Renal cortical epithelial cell (primary cell): ENCODE measurements at places on chromosomes 5 and 9.

- no peak for DNase-seq
Measured at GRCh38 chr9:116695438-116695837, 8.3 kb downstream of the TRIM32 start.

DNA sequence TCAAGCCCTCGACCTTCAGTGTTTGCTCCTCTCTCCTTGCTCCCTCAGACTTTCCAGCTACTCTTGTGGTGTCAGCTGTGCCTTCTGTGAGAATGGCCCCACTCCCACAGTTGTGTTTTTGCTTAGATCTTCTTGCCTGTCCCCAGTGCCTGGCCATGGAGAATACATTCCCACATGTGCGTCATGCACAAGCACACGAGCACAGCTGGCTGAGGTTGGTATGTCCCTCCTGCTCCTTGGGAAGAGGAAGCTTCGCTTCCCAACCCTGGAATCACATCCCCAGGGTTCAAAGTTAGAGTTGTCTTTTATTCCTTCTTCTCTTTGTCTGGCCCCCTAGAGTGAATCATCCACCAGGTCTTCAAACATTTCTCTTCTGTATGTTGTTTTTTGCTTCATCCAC lies 518.6 kb downstream of the CCDC171 start:
- DNase-seq: no peak

GRCh38 chr9:36485647-36486328 lies 85.7 kb upstream of the RNF38 start:
- no peak for DNase-seq

DNA sequence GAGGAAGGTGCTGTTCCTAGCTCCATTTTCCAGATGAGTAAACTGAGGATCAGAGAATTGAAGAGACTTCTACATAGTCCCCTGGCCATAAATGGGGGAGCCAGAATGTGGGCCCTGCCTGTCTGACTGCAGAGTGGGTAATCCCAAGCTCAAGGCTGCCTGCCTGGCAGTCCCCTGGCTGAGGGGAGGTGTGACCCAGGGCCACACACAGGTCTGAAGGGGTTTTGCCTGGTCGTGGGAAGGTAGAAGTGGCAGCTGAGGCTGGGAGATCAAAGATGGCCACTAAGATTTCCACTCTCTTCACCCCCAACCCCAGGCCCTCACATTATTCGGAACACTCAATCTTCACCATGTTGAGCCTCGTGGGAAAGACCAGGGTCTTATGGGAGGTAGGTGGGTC lies 176.3 kb downstream of the MACROH2A1 start:
- DNase-seq: no peak

GRCh38 chr5:106417163-106417562 lies 1253.6 kb downstream of the EFNA5 start:
- no peak for DNase-seq

DNA sequence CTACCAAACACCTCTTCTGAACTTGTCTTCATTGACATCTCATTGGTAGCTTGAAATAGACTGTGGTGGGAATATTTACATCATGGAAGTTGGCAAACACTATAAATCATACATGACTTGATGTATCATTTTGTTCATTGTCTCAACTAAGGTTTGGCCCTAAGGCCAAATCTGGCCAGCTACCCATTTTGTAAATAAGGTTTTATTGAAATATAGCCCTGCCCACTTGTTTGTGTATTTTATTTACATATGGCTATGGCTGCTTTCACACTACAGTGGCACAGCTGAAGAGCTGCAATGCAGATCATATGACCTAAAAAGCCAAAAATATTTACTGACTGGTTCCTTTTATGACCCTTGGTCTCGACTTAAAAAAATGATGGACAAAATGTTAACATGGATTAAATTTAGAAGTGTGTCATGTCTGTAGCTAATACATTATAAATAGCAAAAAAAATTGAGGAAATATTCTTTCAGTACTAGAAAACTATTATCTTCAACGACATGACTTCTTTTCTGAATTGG lies 22.1 kb downstream of the FAM240B start:
- no peak for DNase-seq

- no peak for DNase-seq
Measured at GRCh38 chr9:96289392-96289791, 12.6 kb downstream of the HSD17B3 start.

- no peak for DNase-seq
Measured at GRCh38 chr9:69237702-69238295, 63.7 kb downstream of the TJP2 start.

GRCh38 chr9:78791779-78792178 lies 494.9 kb downstream of the PSAT1 start:
- no peak for DNase-seq

- peak; percentile 73 for DNase-seq
Measured at GRCh38 chr9:88523056-88523455, 11.9 kb upstream of the NXNL2 start.

- no peak for DNase-seq
Measured at GRCh38 chr5:30498972-30499371, 694.5 kb upstream of the CDH6 start.

- DNase-seq: no peak
Measured at GRCh38 chr9:127014910-127015540, 100.4 kb downstream of the RALGPS1 start.

- DNase-seq: peak; percentile 69
Measured at GRCh38 chr5:36696059-36696673, 89.8 kb downstream of the SLC1A3 start.

DNA sequence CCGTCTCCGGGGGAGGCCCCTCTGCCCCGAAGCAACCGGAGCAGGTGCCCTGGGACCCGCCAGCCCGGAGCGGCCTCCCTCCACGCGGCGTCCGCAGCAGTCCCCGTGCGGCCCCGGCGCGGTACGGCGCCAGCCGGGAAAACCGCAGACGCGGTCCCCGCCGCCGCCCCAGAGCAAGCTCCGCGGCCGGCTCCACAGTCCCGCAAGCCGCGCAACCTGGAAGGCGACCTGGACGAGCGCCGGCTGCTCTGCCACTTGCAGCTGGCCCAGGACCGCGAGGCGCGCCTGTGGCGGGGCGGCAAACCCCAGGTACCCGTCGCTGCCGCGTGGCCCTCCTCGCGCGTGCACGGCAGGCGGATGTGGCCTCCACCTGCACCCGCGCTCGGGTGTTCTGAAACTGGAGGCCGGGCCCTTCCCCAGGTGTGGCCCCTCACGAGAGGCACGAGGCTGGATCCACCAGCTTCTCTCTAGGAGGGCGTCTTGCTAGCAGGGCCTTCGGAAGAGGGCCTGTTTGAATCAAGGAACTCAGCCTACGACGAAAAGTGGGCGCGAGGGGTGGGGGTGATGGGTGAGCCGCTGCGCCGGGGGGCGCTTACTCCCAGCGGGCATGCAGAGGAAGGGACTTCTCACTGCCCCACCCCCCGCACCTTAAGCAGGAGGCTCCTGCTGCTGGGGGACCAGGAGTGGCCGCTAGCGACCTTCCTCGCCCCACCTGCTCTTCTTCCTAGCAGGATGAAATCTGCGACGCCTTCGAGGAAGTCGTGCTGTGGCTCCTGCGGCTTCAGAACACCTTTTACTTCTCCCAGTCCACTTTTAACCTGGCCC lies 602 bp downstream of the CCNI2 start:
- no peak for DNase-seq

- DNase-seq: no peak
Measured at GRCh38 chr5:144378681-144379080, 208.0 kb downstream of the KCTD16 start.

- peak; percentile 20 for DNase-seq
Measured at GRCh38 chr5:170985486-170985885, 123.7 kb downstream of the RANBP17 start.

GRCh38 chr5:76601470-76601869 lies 21.7 kb downstream of the F2RL2 start:
- DNase-seq: peak; percentile 71

DNA sequence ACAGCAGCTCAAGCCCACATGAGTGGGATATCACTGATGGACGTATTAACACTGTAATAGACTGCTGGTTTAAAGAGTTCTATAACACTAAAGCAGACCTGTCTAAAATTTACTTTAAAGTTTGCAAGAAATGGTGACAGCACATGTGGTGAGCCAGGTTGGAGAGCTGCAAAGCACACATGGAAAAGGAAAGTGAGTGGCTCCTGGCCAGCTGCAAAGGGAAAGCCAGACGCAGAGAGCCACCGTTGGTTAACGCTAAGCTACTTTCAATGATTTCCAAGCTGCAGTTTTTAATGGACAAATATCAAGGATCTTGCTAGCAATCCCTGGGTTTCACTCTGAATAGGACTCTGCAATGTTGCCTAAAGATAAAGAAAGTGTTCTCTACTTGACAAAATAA lies 89.9 kb downstream of the CTNND2 start:
- DNase-seq: no peak

- DNase-seq: peak; percentile 45
Measured at GRCh38 chr5:138177941-138178515, 402 bp downstream of the BRD8 start.

- DNase-seq: no peak
Measured at GRCh38 chr9:134046894-134047681, 20.7 kb downstream of the BRD3 start.

GRCh38 chr9:129712634-129713401 lies 40.0 kb downstream of the PTGES start:
- peak; percentile 49 for DNase-seq

GRCh38 chr9:97703437-97704344 lies 6.6 kb upstream of the XPA start:
- peak; percentile 96 for DNase-seq

DNA sequence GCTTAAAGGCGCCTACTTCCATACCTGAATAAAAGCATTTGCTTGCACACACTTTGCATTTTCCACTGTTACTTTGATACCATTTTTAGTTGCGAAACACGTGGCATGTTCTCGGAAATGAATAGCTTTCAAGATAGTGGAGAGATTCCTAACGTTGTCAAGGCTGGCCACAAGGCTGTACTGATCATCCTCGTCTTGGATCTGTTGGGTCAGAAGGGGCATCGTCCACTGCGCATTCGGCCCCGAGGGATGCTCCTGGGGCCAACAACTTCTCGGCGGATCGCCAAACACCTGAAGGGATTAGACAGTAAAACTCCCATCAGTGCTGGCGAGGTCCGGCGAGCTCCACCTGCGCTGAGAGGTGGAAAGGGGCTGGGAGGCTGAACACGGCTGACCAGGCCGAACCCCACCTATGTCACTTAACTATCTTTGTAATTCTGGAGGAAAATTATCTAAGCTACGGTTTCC lies 599 bp downstream of the RAD1 start:
- DNase-seq: no peak

- peak; percentile 14 for DNase-seq
Measured at GRCh38 chr9:136297016-136297691, 6.7 kb downstream of the CCDC187 start.

GRCh38 chr5:146706321-146706972 lies 172.1 kb downstream of the PPP2R2B start:
- no peak for DNase-seq

DNA sequence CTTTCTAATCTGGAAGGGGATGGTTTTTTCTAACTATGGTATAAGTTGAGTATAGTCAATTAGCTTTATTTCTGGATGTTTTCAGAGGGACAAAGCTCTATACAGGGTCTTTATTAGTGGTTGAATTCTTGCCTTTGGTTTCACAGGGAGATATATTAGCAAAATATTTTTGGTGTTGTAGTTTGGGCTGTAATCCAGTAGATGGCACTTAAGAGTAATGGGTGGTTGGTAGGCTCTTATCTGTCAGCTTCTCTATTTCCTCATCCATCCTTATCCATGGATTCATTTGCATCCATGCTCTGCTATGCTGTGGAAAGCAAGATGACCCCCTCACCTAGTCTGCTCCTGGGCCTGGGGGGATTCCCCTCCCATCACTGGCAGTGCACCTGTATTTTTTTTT lies 363.6 kb upstream of the CYLC2 start:
- DNase-seq: peak; percentile 15

- no peak for DNase-seq
Measured at GRCh38 chr9:85276741-85277140, 465.0 kb downstream of the AGTPBP1 start.

GRCh38 chr5:130992095-130992494 lies 173.0 kb downstream of the HINT1 start:
- DNase-seq: no peak

DNA sequence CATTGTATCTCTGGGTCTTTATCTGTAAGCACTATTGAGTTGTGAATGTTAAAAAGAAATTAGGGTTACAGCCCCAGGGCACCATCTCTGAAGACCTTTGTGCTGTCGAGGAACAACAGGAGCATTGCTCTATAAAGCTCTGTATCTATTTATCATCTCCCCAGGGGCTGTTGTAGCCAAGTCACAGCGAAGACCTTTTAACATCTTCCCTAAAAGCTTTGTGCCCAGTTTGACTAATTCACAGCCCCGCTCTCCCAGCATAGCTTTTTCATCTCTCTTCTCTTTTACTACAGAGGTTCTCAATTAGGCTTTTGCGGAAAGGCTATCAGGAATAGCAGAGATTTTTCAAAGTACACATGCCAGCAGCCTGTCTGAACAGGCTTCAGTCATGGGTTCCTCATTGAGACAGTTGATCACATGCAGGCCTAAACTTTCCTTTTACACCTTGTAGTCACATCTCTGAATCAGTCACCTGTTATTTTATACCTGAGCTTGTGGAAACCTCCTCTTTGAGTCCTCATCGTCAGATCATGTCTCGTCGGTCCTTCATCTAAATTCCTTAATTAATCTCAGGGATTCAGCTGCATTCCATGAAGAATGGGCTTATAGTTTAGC lies 140.5 kb downstream of the NPR3 start:
- no peak for DNase-seq

GRCh38 chr9:97473717-97474116 lies 27.7 kb upstream of the TMOD1 start:
- no peak for DNase-seq

GRCh38 chr5:490116-491106 lies 33.8 kb downstream of the SLC9A3 start:
- DNase-seq: no peak

- DNase-seq: no peak
Measured at GRCh38 chr5:170937072-170937471, 75.3 kb downstream of the RANBP17 start.

DNA sequence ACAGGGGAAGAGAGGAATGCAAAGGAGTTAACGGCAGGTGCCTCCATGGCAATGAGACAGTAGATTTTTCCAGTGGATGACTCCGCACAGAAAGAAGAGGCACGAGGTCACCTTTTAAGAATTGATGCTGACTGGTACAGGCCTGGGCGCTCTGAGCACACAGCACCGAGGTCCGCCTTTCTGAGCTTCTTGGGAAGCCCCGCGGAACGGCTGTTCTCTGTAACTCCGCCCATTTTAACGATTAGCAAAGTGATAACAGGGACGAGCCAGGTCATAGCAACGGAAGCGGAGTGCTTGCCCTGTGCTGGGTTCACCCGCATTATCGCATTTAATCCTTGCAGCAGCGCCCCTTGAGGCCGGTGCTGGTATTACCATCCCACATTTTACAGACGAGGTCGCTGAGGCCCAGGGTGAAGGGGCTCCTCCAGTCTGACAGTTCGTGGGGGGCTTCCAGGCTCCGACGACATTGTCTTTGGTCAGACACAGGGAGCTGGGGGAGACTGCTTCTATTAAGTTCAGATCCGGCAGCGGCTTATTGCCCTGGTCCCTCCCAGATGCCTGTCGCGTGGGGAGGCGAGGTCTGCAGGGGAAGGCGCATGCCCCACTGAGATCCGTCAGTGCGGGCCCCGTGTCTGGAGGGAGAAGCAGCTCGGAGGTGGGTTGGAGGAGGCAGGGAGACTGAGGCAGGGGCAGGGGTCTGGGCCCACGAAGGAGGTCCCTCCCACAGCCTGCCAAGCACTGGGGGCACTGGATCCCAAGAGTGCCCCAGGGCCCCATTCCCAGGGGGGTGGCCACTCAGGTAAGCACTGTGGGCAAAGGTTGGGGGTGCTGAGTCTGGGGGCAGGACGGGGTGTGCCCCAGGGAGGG lies 22.3 kb upstream of the HMCN2 start:
- peak; percentile 22 for DNase-seq

GRCh38 chr9:124599121-124599795 lies 92.1 kb upstream of the NR5A1 start:
- DNase-seq: no peak

GRCh38 chr5:137091472-137091871 lies 407.7 kb downstream of the SPOCK1 start:
- peak; percentile 72 for DNase-seq
